HFF-Myc (cell line): ENCODE measurements at places on chromosomes 13 and 19.

- no peak for DNase-seq
These were observed 8.0 kb upstream of the LSM4 start for GRCh38 chr19:18330868-18331267.

DNA sequence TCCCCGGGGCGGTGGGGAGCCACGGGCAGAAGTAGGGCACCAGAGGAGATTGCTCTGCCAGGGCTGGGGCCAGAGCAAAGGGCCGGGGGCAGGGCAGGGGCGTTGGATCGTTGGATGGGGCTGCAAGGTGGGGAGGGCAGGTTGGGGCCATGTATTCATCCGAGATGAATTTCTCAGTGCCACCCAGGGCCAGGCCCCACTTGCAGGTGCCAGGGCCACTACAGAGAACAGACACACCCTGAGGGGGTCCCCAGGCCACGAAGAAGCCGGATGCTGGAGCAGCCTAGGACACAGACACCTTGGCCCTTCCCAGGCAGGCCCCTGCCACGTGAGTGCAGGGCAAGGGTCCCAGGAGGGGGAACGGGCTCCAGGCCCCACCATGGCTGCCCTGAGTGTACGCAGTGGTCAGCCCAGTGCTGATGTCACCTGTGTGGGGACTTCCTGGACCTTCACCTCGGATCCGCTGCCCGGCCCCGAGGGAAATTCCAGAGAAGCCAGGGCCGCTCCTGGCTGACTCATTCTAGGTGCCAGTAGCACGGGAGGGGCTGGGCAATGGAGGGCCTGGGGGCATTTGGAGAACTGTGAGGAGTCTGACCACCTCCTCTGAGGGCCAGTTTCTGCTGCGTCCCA is 9.6 kb upstream of the SBNO2 start:
- no peak for DNase-seq

DNA sequence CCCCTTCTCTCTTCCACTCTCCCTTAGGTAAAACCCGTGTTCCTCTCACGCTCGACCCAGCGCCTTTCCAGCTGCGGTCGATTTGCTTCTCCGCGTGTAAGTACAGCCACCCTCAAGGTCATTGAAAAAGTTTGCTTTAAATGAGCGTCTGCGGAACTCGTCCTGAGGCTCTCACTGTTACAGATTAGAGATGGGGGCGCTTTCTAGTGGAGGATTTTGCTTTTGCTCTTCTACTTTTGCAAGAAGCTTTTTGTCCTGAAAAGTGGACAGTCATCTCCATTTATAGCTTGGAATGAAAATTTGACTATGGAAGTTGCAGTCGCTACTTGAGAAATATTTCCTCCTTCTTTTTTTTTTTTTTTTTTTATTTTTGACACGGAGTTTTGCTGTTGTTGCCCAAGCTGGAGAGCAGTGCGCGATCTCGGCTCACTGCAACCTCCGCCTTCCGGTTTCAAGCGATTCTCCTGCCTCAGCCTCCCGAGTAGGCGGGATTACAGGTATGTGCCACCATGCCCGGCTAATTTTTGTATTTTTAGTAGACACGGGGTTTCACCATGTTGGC is 595 bp upstream of the RAB20 start:
- DNase-seq = no peak

- no peak for DNase-seq
These were observed 30.0 kb upstream of the POP4 start for GRCh38 chr19:29576046-29576606.

- no peak for DNase-seq
These were observed 29.0 kb downstream of the CARS2 start for GRCh38 chr13:110676595-110677587.

DNA sequence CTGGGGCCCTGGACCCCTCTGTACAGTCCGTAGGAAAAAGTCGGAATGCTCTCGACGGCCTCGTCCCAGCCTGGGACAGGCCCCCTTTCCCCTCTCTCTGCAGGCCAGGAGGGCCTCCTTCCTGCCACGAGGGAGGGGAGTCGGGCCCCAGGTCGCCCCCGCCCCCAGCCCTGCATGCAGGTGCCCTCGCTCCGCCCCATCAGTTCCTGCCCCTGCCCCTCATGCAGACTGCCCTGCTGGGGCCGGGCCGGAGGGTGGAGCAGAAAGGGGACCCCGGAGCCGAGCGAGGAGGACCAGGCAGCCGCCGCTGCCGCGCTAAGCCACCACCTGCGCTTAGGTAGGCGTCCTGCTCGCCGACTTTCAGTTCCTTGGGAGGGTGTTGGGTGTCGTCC is 7.3 kb downstream of the LYL1 start:
- DNase-seq = no peak

GRCh38 chr13:73715911-73716510 is 418.2 kb downstream of the KLF12 start:
- DNase-seq = no peak

DNA sequence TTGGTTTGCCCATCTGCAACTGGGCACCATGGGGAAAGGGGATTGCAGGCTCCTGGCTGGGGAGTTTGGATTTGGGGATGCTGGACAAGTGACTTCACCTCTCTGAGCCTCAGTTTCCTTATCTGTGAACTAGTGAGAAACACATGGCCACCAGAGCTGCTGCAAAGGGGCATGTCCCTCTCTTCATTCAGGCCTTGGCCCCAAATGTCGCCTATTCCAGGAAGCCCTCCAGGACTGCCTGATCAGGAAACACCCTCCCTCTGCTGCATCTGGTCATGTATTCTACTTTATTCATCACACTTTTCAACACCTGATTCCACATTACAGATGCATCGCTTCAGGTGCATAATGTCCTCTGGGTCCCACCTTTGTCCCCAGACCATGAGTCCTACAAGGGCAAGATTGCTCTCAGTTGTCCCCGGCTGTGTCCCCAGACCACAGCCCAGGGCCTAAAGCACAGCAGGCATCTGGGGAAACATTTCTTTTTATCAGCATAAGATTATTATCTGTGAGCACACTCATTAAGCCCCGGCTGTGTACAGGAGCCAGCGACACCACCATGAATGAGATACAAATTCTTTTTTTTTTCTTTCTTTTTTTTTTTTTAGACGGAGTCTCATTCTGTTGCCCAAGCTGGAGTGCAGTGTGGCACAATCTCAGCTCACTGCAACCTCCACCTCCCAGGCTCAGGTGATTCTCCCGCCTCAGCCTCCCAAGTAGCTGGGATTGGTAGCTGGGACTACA is 37.5 kb downstream of the ARRDC2 start:
- DNase-seq = no peak

- no peak for DNase-seq
These were observed 731.7 kb upstream of the MIR17HG start for GRCh38 chr13:90615767-90616166.

DNA sequence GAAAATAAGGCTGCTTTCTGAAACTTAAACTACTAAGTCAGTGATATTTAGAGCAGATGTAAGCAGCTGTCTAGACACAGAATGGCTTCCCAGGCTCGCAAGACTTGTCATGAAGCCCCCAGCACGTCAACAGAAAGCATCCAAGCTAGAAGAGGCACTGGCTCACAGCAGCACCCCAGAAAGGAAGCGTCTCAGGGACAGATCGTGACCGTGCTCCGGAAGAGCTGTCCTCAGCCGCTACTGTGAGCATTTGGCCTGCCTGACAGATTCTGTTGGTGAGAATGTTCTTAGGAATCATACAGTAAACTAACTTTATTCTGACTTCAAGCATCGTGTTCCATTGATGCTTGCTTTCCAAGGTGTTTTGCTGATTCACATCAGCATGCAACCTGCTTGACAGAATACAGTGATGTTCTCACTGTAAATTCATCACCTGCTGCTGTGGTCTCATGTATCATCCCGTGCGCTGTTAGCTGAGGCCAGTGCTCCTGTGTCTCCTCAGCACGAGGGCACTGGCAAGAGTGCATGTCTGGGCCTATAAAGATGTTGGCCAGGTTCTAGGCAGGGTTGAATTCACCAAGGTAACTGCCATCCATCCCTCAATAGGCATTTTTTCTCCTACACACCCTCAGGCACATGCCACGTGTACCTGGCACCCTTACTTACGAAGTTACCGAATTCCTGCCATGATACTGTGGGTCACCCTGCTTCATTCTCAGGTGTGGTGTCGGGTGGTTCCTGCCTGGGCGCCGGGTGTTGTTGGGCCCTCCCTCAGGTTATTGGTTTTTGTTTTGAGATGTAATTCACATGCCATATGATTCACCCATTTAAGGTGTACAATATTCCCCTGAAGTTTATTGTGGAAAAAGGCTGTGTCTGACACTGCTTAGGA is 15.9 kb downstream of the SPINT2 start:
- DNase-seq = no peak

- no peak for DNase-seq
These were observed 1145.6 kb upstream of the MIR17HG start for GRCh38 chr13:90201676-90202460.

- no peak for DNase-seq
These were observed 59.4 kb downstream of the TSC22D1 start for GRCh38 chr13:44516771-44517170.

DNA sequence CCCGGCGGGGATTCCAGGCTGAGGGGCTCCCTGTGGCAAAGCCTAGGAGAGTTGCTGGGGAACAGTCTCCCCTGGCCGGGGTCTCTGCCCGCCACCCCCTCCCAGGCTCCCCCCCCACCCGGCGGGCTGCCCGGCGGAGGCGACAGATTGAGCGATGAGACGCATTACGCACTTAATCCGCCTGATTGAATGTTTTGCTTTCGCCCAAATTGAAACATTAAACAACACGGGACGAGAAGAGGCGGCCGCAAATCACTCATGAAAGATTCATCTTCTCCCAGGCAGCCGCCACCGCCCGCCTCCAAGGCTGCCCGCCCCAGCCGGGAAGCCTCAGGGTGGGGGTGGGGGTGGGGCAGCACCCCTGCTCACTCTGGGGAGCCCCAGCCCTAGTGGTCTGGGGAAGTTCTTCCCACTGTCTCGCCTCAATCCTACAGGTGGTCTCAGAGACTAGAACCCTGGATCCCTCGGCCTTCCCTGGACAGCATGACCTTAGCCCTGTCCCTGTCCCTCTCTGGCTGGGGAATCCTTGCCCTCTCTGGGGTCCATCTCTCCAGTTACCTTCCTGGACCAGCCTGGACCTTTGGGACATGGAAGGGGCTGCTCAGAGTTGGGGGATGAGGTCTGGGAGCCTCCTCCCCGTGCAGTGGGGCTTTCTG is 7.6 kb upstream of the ERFL start:
- DNase-seq = no peak

DNA sequence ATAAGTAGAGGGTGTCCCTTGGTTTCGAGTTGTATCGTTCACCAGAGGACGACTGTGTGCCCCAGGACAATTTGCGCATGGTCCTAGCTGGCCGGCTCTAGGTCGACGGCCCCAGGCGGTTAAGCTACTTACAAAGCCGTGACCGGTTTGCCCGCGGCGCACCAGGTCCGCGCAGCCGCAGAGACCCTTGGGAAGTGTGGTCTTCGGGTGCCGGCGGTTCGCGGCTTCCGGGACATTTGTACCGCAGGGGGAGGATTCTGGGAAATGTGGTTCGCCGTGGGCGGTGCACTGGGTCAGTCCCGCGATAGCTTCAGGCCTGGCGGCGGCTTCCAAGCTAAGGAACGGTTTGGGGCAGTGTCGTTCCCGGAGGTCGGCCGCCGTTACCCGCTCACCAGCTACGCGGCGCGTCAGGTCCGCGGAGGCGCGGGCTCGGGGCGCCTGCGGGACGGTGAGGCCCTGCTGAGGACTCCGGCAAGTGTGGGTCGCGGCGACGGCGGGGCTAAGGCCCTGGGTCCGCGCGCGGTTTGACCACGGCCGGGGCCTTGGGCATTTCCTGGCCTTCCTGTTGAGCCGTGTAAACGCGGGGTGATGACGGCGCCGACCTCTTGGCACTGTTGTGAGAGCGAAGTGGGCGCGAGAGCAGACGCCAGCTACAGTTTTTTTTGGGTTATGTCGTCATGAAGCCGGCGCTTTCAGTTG is at the start of gene ZNF302:
Gene ZNF302, plus strand, starts transcription at position 293 of the 699 bp plus-strand sequence. CDS start 1,127 bp downstream, outside the sequence.
- DNase-seq = peak; percentile 86

- no peak for DNase-seq
These were observed 15.5 kb downstream of the FAM216B start for GRCh38 chr13:42796747-42797356.

DNA sequence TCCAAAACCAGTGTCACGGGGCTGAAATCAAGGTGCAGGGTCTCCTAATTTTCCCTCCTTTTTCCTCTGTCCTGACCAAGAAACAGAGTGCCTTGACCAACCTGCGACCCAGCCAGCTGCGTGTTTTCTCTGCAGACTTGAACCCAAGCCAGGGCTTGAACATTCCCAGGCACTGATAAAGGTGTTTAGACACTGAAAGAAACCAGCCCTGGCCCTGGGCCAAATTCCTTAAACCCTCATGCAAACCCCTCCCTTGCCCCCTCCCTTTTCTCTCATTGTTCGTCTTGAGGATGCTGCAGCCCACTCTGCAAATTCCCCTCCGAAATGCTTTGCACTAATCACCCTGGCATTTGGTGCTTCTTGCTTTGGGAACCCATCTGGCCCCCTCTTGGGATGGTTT is 9.5 kb upstream of the FFAR2 start:
- DNase-seq = no peak

GRCh38 chr13:98487522-98487921 is 89.4 kb downstream of the STK24 start:
- no peak for DNase-seq

DNA sequence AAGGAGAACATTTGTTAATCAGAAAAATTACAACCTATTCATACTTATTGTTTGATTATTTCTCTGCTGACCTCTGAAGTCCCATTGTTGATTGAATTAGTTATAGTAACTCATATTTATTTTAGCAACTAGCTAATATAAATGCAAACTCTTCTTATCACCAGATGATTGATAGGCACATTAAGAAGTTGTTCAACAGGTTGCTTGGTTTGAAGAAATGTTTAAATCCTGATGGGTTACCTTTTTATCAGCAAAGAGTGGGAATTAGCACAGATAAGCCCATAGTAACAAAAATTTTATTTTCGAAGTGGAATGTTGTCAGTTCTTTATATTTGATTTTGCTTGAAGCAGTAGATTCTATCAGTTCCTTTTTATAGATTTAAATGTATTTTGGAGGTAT is 44.4 kb downstream of the KLF5 start:
- DNase-seq = no peak

GRCh38 chr19:51099047-51099382 is 9.2 kb downstream of the CTU1 start:
- no peak for DNase-seq

DNA sequence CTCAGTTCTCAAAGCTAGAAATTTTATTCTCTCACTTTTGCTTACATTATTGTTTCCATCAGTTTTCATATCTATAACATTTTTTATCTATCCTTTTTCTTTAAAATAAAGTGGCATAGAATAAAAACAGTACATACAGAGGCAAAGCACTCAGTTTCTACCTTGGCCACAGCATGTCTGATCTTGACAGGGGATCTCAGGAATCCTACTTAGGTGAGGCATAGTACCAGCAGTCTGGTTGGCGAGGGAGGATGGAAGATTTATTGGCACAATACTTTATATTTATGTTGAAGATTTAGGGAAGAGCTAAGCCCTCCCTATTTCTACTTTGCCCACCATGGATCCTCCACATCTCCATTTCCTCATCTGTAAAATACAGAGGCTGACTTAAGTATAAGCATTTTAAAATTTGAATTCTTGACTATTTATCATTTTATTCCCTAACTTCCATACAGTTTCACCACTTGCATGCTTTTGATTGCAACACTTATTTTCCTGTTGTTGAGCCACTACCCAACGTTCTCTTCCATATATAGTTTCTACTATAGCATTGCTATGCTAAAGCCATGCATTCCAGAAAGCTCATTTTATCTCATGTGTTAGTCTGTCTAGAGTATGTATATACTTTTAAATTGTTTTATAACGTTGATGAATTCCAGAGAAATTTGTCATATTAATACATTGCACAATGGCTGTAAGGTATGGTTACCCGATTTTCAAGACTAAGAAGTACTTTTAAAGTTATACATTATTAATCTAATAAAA is 506.7 kb downstream of the KCTD12 start:
- no peak for DNase-seq
